HepG2 (cell line): ENCODE measurements at places on chromosomes 6 and 20.
A peak's percentile ranks its signal among the peaks of the same experiment; 100 is the strongest.

GRCh38 chr6:160081398-160081797 lies 40.2 kb upstream of the SLC22A1 start:
- DNase-seq = no peak

DNA sequence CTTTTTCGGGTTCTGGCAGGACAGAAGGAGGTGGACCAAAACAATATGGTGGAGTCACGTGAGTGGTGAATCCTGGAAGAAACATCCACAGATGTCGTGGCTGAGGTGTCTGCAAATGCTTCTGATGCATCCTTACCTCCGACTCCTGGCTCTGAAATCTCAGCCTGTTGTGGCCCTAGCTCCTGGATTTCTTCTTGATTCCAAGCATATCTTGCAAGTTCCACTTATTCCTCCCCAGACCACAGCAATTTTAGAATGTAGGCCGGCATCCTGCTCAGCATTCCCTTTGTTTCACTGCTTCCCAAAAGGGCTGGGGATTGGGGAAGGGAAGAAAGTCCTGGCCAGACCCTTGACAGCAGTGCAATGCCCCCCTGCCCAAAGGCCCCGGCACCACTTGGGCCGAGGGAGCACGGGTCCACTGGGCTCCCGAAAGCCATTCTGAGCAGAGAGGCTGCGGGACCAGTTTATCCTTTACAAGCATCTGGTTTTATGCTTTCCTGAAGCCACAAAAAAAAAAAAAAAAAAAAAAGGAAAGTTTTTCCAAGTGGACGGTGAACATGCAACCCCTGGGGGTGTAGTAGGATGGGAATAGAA lies 200.9 kb upstream of the RNF24 start:
- DNase-seq = no peak

DNA sequence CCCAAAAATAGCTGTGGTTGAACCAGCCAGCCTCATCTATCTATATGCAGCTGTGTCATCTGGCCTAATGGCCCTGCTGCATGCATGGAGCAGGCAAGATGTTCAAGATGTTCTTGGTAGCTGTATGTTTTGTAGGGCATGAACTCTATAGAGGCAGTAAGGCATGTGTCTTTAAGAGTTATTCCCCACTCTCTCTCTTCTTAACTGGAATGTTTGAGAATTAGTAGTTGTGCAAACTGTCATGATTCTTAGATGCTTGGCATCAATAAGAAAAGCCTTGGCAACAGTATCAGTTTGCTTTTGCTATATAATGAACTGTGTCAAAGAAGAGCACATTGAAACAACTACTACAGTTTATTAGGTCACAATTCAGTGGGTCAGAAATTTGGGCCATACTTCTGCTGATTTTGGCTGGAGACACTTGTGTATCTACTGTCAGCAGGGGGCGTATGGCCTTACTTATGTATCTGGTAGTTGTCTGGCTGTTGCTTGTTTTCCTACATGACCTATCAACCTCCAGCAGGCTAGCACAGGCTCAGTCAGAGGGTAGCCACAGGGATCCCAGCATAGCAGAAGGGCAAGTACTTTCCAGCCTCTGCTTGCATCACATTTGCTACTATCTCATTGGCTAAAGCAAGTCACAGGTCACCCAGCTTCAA lies 56.1 kb upstream of the LAMP5 start:
- DNase-seq = peak; percentile 59

DNA sequence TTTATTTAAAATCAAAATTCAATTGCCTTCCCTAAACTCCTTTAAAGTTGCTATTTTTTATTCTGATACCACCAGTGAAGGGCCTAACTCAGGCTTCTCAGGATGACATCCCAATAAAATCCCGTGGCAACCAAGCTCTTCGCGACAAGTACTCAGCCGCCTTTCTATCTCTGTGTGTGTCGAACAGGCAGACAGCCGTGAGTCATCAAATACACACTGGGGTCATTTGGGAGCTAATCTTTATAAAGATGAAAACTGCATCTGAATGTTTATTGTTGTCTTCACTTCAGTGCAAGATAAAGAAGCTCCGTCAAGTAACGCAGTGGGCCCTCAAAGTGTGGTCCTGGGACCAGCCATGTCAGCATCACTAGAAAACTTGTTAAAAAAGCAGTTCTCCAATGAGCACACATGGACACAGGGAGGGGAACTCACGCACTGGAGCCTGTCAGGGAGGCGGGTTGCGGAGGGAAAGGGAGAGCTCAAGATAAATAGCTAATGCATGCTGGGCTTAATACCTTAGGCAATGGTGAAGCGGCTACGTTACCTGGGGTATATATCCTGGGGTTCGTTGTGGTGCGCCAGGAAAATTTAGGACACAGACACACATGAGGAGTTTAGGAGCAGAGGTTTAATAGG lies 119.3 kb downstream of the RNF144B start:
- DNase-seq = no peak

DNA sequence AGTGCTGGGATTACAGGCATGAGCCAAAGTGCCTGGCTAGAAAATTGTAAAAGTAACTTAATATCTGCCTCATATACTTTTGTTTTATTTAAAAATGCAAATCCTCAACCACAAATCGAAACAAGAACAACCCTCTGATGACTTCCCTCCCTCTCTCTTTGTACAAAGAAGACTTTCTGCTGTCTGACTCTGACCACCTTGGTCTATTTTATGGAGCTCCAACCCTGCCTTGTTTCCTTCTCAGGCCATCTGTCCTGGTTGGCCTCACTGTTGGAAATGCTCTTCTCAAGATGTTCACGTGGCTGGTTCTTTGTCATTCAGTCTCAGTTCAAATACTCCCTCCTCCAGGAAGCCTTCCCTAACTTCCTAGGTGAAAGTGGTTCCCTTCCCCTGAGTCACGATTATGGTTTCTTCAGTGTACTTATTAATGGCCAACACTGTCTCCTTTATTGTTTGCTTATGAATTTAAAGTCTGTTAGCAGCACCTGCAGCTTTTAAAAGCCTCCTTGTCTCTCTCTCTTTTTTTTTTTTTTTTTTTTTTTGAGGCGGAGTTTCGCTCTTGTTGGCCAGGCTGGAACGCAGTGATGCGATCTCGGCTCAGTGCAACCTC lies 151.5 kb upstream of the SALL4 start:
- no peak for DNase-seq

GRCh38 chr20:24868959-24869358 lies 80.1 kb upstream of the CST7 start:
- no peak for DNase-seq

DNA sequence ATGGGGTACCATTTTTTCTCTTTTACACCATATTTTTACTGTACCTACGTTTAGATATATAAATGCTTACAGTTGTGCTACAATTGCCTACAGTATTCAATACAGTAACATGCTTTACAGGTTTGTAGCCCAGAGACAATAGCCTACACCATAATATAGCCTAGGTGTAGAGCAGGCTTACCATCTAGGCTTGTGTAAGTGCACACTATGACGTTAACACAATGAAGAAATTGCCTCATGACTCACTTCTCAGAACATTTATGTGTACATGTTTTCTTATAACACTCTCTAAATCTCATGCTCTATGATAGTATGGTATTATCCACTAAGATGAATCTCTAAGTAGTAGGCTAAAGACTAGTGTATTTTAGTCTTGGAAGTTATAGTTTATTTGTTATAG lies 13.5 kb downstream of the GPR63 start:
- DNase-seq = no peak

DNA sequence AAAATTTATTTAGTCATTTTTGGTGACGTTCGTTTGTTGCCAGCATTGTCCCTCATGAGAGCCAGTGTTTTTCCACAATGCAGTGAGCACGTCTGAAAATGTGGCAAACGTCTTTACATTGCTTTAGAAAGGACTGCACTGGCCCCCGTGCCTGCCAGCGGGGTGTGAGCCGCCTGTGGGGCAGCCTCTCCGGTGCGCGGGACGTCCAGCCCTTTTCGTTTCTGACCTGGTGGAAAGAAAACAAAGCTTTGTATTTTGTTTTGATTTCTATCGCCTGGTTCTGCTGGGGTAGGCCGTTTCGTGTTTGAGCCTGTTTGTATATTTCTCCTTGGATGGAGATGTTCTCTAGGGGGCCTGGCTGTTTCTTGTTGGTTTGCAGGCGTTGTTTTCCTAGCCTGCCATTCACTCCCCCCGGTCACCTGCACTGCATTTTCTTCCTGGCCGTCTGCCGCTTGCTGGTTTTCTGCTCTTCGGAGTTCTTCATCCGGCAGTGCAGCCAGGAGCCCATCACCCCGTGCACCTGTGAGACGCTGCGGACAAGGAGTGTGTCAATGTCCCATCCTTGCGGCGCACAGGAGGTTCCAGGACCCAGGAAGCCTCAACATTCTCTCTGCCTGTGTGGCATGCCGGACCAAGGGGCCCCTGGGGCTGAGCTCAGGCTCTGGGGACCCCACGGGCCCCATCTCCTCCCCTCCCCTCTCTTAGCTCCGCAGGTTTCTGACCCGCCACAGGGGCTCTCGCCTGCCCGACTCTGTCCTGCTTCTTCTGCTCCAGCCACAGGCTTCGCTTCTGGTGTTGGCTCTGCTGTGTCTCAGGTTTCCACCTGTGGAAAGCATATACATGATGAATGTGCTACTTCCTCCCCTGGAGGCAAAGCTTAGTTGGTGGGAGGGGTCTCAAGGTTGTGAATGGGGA lies 100.5 kb downstream of the CDH4 start:
- no peak for DNase-seq

DNA sequence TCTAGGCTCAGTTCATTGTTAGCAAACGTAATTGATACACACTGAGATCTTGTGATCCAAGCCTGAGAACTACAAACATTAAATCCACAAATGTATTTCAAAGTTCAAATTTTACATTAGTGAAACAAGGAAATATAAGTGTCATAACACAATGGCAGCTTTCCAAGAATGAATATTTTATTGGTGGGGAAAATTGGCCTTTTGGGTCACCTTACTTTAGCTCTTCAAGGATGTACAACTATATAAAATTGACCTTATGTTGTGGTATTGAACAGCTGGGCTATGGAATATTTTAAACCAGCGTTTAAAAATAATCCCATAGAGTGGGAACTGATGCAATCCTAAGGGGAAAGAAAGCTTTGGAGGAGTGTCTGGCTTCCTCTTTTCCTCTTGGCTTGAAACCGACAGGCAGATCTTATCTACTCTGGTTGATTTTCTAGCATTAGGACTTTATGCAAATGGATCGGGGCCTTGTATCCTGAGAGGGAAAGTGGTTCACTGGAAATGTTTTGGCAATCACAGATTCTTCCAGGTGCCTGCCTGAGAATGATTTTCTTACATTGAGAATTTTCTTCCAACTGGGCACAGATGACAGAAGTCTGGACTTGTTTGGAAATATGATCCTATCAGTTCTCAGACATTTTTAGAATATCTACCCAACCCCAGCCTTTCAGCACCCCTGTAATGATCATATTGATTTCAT lies 184.8 kb upstream of the ECI2 start:
- DNase-seq = no peak

DNA sequence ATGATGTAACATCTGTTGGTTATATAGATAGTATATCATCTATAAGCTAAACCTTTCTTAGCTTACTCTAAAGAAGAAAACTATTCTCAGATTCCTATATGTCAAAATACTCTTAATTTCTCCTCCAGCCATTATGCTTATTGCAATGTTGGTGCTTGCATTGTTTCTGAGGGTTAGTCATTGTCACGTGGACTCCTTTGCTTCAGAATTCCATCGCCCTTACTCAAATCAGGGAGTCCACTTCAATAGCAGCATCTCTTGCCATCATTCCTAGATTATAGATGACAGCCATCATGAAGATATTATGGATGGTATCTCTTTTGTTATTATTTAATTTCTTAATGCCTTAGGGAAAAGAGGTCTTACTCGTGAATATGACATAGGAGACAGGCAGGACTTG lies 776.1 kb downstream of the TENT5A start:
- DNase-seq = no peak

DNA sequence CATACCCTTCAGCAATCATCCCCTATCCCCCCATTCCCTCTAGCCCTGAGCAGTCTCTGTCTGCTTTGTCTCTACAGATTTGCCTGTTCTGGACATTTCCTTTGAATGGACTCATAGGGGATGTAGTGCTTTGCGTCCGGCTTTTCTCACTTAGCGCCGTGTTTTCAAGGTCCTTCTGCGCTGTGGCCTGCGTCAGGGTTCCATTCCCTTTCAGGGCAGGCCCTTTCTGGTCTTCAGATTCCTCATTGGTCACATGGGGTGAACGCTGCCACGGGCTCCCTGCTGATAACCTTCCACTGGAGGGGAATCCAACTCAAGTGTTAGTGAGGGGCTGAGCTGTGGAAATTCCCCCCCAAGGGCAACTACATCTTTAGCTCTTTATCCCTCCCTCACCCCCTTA lies 36.4 kb upstream of the APCDD1L start:
- DNase-seq = no peak

GRCh38 chr20:20915844-20916243 lies 190.3 kb downstream of the LINC00237 start:
- no peak for DNase-seq

DNA sequence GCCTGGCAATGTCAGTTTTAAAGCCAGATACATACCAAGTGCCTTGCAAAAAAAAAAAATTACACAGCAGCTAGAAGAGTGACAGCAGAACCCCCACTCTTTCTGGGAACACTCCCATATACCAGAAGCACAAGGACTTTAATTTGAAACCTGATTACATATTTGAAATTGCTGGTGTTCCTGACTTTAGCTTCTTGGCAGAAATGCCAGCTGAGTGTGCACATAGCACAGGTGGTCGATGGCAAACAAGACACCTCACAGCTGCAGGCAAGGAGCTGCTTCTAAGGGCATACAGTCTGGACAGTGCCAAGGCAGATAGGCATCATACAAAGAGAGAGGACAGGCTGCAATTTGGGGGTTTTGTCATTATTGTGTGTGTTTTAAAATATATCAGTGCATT lies 150.7 kb upstream of the SGK1 start:
- DNase-seq = no peak
